Stimulated activated CD8-positive, alpha-beta memory T cell treated with anti-CD3 and anti-CD28 coated beads, Interleukin-4, amount 100 ng/mL, for 1 hour (primary cell): ENCODE measurements at places on chromosomes 7 and 10.

DNA sequence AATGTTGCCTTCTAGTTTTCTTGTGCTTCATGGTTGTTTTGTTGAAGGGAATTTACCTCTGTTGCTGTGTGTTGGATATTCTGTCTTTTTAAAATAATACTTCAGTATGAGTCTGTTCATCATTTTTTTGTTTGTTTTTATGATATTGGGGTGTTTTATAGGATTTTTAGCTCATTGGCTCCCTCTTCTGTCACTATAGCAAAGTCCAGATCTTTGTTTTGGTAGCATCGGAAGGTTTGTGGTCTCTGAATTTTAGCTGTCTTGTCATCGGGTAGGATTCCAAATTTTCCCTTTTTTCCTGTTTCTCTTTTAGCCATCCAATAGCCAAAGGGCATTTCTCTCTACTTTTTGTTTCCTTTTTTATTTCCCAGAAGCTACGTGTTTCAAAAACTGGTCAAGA, 91.4 kb downstream of the EXOC4 start:
- no peak for DNase-seq

GRCh38 chr10:21100871-21101514, 203.9 kb upstream of the NEBL start:
- DNase-seq, result no peak

DNA sequence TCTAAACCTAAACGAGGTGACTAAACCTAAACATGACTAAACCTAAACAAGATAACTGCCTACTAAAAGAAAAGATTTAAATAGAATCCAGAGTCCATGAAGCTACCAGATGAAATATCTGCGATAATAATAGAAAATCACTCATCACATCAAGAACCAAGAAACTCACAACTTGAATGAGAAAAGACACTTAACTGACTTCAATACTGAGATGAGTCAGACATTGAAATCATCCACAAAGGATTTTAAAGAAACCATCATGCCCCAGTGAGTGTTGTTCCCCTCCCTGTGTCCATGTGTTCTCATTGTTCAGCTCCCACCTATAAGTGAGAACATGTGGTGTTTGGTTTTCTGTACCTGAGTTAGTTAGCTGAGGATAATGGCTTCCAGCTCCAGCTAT, 416.0 kb downstream of the CALN1 start:
- no peak for DNase-seq

DNA sequence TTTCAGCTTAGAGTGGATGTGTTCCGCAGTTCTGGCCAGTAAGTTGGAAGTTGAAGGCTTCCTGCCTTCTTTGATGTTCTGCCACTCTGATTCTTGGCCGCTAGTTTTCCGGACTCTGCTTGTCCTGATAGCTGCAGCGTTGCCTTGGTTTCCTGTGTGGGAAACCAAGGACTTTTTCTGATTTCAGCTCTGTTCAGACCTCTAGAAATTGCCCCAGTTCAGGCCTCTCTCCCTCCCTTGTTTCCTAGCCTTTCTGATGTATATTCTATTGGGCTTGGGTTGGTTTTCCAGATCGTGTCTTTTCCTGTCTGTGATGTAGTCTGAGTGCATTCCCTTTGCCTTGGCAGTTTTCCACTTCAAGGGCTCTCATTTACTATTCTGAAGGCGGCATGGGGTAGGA, 318.7 kb downstream of the BBS9 start:
- no peak for DNase-seq

- no peak for DNase-seq
Measured at GRCh38 chr10:71094712-71095390, 117.5 kb upstream of the UNC5B start.
